Stimulated activated CD8-positive, alpha-beta memory T cell treated with anti-CD3 and anti-CD28 coated beads, Interleukin-7, amount 100 ng/mL, for 1 hour (primary cell): ENCODE measurements at places on chromosomes 7 and 10.

GRCh38 chr7:41190581-41190980, 512.3 kb downstream of the INHBA start:
- DNase-seq = no peak

DNA sequence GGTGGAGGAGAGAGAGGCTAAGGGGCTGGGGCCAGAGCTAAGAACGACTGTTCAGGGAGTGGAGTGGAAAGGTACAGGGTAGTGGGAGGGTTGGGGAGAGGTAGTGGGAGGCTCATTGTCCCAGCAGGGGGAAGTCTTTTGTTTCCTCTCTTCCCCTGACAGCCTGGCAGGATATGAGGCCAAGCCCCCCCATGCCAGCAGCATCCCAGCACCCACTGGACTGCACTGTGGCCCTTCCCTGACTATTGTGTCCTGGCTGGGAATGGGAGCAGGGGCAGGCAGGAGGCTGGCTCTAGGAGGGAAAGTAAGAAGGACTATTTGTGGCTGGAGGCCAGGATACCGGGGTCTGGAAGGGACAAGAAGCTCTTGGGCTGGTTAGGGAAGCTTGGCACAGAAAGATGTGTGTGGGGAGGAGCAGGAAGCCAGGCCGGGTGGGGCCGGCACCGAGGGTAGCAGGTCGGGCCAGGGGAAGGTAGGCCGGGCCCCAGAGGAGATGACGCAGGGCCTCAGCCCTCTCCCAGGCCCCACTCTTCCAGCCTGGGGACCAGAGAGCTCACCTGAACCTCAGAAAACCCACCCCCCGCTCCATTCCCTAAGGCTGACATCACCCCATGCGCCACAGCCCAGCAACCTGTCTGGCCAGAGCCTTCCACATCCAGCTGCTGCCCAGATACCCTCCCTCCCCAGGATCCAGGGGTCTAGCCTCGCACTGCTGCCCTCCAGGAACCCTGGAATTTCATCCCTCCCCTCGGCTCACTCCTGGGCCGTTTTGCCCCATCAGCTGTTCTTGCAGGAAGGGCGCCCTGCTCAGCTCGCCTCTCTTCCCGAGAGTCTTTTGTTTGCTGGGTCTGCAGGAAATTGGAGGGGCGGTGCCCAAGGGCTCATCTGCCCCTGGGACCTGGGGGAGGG, 8.8 kb upstream of the EPHB4 start:
- DNase-seq = no peak

GRCh38 chr10:132626761-132627665, 89.4 kb downstream of the INPP5A start:
- DNase-seq = no peak

DNA sequence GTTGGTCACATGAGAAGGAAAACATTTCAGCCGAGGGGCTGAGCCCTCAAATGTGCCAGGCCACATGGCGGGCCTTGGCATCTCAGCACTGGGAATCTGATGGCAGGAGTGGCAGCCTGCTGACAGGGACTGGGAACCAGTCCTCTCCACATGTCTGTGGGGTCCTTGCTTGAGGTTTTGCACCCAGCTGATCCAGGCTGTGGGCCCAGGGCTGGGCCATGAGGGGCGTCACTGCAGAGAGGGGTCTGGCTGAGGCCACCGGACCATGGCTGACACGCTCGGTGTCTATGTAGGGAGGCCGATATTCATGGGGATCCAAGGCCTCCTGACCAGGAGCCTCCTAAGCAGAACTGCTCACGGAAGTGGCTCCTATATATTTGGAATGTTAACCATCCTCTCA, 31.0 kb upstream of the PWWP2B start:
- no peak for DNase-seq

DNA sequence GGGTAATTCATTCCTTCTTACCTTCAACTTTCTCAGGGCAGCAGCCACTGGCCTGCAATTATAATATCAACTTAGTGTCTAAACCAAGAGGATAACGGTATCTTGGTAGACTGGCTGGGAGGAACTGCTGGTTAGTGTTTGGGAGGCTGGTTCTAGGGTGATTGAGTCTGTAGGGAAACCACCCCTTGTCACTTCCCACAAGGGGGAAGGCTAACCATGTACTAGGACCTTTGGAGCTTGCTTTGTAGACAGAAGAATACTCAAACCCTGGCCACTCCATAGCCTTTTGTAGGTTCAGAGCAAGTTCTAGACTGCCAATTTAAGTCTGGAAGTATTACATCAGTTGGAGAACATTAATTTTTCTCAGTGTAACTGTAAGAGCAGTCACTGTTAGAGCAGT, 51.3 kb downstream of the NHLRC2 start:
- DNase-seq = no peak

DNA sequence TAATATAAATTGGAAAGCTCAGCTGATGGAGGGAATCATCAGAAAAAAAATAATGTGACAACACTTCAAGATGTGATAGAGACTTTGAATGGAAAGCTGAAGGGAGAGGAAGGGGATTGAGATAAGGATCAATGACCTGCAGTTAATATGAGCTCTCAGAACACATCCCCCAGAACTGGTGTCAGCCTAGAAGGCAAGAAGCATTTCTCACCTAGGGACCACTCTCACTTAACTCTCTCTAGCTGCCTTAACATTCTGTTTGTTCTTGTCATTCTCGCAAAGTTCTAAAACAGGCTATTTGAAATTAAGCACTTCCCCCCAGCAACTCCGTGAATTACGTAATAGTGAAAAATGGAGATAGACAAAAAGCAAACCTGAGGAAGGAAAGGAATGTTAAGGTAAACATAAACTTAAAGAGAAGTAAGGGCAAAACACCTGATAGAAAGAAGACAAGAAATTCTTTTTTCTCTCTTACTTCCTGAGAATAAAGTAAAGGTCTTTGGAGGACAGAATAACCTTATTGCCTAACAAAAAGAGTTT, 1.2 kb upstream of the MPP7 start:
- DNase-seq = no peak

DNA sequence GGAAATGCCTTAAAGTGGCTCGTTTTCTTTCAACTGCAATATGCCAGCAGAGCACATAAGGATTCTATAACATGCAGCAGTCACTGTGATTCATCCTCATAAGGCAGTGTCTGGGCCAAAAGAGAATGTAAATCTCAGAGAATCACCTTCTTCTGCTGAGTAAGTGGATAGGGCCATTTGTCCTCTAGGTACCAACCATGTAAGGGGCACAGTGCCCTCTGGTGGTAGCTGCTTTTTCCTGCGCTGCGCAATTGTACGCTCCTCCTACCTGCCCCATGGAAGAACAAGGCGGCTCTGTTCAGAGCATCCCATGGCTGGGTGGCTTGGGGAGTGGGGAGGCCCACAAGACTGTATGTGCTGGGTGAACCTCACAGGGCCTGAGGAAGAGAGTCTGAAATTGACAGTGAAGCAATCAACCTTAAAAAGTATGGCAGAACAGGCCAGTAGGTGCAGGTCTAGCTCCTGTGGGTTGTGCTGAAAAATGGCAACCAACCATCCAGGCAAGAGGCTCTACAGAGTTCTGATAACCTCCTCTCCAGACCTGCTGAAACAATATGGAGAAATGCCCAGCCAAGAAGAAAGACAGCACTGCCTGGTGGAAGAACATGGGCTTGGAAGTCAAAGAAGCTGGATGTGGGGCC, 78.6 kb upstream of the C10orf90 start:
- no peak for DNase-seq

GRCh38 chr7:14483663-14484062, 418.9 kb downstream of the DGKB start:
- DNase-seq = no peak

GRCh38 chr10:78460204-78460603, 426.5 kb downstream of the RPS24 start:
- DNase-seq = no peak

DNA sequence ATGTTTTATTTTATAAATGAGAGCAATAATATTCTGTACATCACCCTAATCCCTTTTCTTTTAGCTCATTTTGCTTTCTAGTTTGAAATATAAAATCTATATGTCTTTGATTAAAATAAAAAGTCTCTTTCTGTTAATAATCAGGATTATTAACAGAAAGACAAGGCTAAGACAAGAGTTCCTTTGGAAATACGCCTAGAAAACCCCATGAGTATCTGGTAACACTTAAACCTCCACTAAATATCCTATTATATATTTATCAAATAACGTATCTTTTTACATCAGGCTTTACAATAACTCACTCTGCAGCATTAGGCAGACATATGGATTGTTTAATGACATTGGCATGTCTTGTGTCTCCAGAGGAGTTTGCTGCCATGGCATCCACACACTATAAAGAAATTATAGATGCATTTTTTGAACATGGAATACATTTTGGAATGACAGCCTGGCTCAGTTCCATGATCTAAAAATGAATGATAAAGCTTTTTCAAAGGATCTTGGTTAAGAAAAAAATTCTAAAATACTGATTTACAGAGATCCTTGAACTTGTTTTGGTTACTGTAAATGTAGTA, 98.7 kb downstream of the TMEM26 start:
- DNase-seq = no peak

DNA sequence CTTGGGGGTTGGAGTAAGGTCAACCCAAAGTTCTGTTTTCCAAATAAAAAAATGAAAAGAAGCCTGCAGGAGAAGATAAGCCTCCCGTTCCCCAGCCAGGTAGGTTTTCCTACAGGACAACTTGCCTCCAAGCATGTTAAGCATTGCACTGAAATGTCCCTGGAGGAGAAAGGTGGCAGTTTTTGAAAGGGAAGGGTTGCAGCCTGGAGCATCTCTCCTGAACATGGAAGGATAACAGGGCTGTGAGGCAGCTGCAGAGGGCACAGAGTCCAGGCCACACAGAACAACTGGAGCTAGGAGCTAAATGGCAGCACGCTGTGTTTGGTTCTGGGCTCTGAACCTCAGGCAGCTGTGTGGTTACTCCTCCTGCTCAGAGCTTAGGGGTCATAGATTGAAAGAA, 452.9 kb downstream of the TCERG1L start:
- no peak for DNase-seq

GRCh38 chr10:107383357-107383756, 218.9 kb upstream of the SORCS1 start:
- no peak for DNase-seq

DNA sequence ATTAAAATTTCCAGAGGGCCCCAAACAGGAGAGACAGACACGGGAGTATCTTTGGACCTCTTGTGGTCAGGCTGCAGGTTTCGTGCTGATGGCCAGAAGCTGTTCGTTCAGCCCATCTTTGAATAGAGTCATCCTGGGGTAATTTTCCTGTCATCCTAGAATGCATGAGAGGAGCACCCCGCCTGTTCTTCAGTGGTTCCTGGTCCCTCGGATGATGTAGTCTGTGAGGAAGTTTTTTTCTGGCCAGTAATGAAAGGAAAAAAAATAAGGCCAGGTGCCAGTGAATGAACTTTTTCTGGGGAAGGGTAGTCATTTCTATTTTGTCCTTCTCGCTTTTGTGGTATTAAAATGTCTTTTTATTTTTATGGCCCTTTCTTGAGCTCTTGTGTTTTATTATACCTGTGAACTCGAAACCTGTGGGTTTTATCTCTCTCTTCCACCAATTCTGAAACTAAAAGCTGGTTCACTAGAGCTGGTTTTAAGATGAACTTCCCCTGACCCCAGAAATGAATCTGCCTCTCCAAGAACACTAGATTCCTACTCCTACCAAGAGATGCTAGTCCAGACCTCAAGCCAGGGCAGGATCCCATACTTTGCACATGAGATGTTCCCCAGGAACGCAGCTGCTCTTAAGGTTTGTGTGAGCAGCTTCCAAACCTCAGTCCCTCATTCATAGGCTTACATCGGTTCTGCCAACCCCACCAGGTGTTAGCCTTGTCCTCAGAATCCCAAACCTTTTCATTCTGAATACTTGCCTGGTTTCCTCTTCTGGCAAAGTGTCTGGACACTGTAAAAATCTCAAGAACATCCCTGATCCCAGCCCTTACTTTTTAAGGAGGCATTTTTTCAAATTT, 15.4 kb upstream of the MEST start:
- DNase-seq = no peak

- DNase-seq = no peak
Measured at GRCh38 chr7:26854876-26855855, 9.2 kb downstream of the SKAP2 start.

DNA sequence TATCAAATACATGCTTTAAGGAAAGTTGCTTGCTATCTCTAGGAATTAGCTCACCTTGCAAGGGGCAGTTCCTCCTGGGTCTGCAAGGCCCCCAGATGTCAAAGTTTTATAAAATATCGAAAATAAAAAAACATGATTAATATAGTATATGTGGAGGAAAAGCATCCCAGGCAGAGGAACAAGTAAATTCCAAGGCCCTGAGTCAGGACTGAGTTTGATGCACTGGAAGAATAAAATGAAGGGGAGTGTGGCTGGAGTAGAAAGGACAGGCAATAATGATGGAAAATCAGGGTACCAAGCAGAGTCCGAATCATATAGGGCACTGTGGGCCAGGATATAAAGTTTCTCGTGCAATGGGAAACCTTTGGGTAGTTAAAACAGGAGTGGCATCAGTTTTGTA, 112.4 kb upstream of the EEPD1 start:
- DNase-seq = no peak

GRCh38 chr7:27130540-27131389, at the start of gene HOXA4:
Gene HOXA4, minus strand, starts transcription at chr7:27130757. Its CDS starts 24 bp downstream, at chr7:27130733.
- peak; percentile 32 for DNase-seq

- DNase-seq = no peak
Measured at GRCh38 chr7:151007469-151007898, 16.7 kb downstream of the NOS3 start.

GRCh38 chr7:131893631-131894340, 337.4 kb upstream of the PODXL start:
- no peak for DNase-seq

DNA sequence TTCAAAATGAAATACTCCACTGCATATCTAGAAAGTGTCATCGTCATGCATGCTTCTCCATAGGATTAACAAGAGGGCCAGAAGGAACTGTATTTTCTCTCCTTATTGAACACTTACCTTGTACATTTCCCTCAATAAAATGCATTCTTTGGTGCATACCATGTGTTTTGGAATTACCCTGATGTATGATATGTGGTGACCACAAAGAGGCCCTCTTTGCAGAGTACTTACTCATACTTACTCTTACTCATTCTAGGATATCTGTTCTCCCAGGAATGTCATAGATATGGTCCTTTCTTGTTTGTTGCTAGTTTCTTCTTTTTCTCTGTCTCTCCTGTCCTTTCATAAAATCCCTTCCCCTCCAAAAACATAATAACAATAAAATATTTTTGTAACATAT, 1087.1 kb upstream of the POT1 start:
- no peak for DNase-seq

- DNase-seq = no peak
Measured at GRCh38 chr10:35355971-35356724, 19.8 kb downstream of the CCNY start.

- no peak for DNase-seq
Measured at GRCh38 chr10:63464402-63465292, 1.1 kb downstream of the JMJD1C start.

- no peak for DNase-seq
Measured at GRCh38 chr7:134988161-134988560, 1.9 kb downstream of the AGBL3 start.

GRCh38 chr7:24942226-24942625, 37.8 kb downstream of the OSBPL3 start:
- DNase-seq = no peak
